ENCODE measurements at places on chromosomes 16 and 17. TPM values are rescaled to one million over a fixed set of nuclear protein-coding genes. Genes with fewer than 3 reads are reported as not detected.
A peak's percentile ranks its signal among the peaks of the same experiment; 100 is the strongest.

DNA sequence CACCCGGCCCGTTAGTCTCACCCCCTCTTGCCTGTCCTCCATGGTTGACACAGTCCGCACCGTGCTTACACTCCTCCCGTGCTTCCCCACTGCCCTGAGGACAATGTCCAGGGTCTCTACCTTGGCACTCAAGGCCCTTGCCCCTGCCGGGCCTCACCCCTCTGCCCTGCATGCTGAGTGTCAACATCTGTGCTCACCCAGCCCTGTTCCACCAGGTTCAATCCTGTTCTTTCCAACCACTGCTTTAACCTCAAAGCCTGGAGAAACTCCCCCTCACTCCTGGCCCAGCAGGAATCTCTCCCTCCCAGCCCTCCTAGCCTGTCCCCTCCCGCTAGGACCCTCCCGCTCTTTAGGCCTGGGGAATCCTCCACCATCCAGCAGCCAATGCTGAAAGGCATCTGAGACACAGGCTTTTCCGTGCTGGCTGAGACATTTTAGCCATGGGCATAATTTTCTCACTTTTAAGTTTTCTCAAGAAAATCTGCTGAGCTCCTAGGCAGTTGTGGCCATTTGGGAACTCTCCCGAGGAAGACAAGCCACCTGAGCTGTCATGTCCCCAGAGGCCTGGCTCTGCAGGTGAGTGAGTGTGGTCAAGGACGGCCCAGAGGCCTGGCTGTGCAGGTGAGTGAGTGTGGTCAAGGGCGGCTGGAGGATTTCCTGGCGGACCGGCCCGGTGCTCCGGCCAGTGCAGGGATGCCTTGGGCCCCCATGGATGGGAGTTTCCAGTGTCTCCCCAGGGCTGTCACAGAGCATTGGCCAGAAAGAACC is 10.8 kb upstream of the P2RX1 start:
- DNase-seq: no peak

DNA sequence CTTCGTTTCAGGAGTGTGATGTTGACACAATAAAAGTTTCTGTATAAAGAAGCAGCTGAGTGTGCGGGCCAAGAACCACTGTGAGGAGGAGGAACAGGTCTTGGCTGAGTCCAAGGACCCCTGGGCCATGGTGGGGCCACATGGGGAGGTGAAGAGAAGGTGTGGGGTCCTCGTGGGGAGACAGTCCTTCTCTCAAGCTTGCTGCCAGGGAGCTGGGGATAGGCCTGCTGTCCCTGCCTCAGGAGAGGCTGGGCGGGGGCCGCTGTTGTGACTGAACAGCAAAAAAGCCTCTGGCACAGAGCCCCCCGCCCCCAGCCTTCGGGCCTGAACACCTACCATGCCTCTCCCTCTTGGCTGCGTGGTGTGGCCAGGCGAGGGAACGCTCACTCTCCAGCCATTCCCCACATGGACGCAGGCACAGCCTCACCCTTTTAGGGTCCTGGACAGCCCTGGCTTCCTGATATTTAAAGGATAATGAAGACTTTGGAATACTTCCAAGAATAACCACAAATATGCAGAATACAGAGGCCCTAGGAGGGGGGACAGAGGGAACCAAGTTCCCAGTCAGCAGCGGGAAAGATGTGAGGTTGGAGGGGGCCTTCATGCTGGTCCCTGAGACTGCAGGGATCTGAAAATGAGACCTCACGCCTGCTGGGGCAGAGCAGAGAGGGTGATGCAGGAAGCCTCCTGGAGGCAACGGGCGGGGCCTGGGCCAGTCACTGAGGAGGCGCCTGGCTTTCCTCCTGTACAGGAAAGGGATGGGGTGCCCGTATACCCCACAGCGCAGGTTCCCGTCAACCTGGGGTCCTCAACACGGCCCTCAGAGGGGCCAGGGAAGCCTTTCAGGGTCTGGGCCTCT is 100.0 kb upstream of the CREBBP start:
- no peak for DNase-seq

DNA sequence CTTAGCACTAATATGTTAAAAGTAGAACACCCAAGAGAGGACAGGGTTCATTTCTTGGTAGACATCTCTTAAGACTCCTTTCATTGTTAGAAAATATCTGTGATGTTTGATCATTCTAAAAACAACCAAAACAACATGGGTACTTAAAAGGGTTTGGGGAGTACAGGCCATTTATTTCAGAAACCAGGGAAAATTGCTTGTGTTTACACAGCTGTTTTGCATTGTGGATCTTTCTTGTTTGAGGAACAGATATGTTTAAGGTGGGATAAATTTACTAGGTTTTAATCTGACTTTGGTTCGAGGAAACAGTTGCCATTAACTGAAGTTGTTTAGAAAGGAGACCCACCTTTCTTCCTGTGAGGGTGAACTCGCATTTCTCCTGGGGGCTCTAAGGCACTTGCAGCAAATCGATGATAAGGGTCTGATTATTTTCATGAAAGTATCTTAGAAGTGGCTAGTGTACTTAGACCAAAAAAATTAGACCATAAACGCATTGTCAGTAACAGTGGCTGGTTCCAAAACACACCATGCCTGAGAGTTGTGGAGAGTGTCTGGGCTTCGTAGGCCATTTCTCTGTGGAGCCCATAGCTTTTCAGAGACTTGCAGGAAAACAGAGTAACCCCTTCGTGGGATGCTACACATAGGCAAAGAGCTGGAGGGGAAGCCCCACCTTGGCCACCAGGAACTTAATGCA is 17.6 kb downstream of the CLUAP1 start:
- no peak for DNase-seq

- no peak for DNase-seq
These were observed 84.8 kb downstream of the CDYL2 start for GRCh38 chr16:80719573-80719972.

GRCh38 chr17:83107656-83108048 is 28.2 kb downstream of the METRNL start:
- no peak for DNase-seq

- DNase-seq: no peak
These were observed 8.2 kb downstream of the CIITA start for GRCh38 chr16:10885246-10885645.

Gene NLRC3
- 0.62 TPM for total RNA-seq

DNA sequence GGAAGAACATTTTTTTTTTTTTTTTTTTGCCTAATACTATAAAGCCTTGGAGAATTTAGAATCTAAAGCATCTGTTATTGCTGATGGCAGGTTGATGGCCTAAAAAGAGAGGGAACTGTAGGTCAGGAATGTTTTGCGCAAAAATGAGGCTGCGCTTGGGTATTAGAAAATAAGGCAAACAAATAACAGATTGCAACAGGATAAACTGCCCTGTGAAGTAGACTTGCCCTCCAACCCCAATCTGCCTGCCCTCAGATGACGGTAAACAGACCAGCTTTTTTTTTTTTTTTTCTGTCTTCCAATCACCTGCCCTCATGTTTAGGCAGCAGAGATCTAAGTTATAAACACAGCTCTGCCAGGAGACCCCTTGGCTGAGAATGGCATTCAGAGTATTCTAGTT is 3.8 kb upstream of the DHX8 start:
- DNase-seq: no peak

DNA sequence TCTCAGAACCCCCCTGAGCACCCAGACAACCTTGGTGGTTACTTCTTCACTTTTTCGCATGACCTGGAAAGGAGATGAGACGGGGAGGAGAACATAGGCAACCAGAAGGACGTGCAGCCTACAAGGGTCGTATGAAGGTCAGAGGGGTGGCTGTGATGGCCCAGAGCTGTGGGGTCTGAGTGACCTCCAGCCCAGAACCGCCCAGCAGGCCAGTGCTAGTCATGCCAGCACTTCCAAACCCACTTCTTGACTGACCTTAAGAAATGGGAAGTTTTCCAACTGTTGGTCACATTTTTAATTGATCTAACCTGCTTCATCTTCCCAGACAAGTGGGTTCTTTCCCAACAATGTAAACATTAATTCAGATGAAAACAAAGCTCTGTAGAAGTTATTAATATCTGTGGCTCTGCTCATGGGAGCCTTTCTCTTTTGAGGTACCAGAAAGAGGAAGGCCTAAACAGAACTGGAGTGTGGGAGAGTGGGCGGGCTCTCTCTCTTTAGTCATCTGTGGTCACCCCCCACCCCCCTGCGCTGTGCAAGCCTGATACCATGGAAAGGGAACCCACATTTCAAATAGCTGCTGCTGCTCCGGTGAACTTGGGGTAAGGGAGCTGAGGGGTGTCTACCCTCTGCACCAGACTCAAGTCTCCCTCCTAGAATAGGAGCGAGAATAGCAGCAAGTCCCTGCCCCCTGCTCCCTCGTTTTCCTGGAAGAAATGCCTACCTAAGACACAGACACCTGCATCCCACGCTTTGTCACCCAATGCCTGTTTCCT is 101.6 kb downstream of the RAB11FIP4 start:
- peak; percentile 20 for DNase-seq

Gene TMC7
- total RNA-seq: 2.8 TPM

Gene KCNJ12
- 3.4 TPM for total RNA-seq

Gene NPIPB12
- total RNA-seq: 13.7 TPM

- DNase-seq: no peak
These were observed 4.5 kb downstream of the SLC26A11 start for GRCh38 chr17:80224683-80225082.

- no peak for DNase-seq
These were observed 10.1 kb downstream of the ACTG1 start for GRCh38 chr17:81502471-81503017.

GRCh38 chr17:71164561-71164960 is 956.3 kb upstream of the SOX9 start:
- no peak for DNase-seq

DNA sequence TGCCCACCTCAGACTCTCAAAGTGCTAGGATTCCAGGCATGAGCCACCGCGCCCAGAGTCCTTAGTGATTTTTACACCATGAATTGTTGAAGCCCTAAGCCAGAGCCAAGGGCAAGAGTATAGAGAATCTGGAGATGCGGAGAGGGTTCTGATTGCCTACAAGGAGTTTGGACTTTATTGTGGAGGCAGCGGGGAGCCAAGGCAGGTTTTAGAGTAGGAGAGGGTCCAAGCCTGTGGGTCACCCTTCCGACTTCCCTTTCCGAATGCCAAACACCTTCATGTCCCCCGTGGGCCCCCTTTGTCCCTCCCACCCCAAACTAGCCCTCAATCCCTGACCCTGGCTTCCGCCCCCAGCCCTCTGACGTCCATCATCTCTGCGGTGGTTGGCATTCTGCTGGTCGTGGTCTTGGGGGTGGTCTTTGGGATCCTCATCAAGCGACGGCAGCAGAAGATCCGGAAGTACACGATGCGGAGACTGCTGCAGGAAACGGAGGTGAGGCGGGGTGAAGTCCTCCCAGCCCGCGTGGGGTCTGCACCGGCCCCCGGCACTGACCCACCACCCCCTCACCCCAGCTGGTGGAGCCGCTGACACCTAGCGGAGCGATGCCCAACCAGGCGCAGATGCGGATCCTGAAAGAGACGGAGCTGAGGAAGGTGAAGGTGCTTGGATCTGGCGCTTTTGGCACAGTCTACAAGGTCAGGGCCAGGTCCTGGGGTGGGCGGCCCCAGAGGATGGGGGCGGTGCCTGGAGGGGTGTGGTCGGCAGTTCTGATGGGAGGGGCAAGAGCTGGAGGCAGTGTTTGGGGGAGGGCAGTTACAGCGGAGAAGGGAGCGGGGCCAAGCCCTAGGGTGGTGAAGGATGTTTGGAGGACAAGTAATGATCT is 7.1 kb downstream of the MIEN1 start:
- DNase-seq: no peak

DNA sequence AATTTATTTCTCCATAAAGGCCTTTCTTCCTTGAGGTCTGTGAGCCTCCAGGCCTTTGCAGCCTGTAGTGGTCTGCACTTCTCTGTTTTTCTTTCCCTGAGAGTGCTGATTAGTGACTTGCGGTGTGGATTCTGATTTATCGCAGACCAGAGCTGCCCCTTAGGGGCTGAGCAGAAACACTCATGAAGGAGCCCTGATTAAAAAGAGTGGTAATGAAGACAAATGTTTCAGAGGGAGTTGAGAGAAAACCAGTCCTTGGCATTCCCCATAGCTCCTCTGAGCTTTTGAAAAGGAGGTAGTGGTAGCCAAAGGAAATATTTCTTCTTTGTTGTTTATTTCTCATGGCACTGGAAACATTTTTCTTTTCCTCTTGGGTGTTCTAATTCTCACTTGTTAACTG is 268.1 kb upstream of the TBX2 start:
- DNase-seq: no peak

Gene CCDC154
- total RNA-seq: 0.16 TPM

DNA sequence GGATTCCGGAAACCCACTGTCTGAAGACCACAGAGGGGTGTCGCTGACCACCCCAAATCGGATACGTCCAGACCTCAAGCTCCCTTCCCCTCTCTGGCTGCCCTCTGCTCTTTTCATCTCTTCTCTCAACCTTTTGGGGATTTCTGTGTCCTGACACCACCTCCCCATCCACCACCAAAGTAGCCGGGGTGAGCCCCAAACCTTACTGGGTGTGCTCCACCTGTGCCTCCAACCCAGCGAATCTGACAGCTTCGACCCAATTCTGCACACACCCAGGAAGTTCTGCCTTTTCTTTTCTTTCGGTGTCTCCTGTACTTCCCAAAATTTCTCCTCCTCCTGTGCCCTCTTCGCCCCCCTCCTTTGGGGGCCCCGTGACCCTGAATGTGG is 534 bp downstream of the KCTD11 start:
- no peak for DNase-seq

- DNase-seq: no peak
These were observed 28.2 kb downstream of the CRAMP1 start for GRCh38 chr16:1640261-1640941.

GRCh38 chr16:67948015-67948414 is 4.1 kb upstream of the LCAT start:
- no peak for DNase-seq

Gene SLC4A1
- total RNA-seq: 5.8 TPM

Gene TERB1
- 0.31 TPM for total RNA-seq

DNA sequence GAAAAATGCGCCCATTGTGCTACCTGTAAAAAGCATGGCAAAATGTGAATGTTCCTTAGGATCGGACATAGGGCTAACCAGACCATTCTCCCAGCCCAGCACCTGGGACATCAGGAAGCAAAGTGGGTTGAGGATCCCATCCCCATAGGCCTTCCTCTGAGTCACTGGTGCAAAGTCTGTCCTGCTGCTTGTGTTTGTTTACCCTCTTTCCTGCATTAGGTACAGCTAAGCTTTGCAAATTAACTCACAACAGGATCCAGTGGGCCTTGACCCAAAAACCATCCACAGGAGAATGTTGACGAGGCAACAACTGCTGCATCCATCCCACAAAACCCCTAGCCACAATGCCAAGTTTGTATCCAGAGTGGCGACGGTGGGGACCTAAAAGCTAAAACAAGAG is 106.2 kb downstream of the GRIN2A start:
- DNase-seq: no peak

Gene CBX8
- total RNA-seq: 8.4 TPM

- no peak for DNase-seq
These were observed 12.2 kb downstream of the CHTF8 start for GRCh38 chr16:69120096-69120664.

DNA sequence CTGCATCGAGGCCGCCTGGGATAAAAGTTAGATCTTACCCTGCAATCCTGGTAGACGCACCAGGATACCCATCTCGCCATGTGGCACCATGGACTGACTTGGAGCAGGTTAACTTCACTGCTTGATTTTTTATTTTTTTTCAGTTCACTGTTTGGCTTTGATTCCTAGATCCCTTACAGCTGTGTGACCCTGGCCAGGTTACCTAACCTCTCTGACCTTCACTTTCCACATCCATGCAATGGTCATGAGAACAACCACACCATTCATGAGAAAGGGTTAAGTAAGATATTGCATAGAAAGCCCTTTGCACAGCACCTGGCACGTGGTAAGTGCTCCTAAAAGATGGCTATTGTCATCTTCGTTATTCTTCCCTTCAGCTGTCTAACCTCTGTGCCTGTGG is 230.5 kb downstream of the SOX9 start:
- no peak for DNase-seq

GRCh38 chr17:9419932-9420453 is 155.6 kb downstream of the STX8 start:
- DNase-seq: no peak

GRCh38 chr17:41528959-41529353 is 848 bp upstream of the KRT19 start:
- DNase-seq: no peak

All from occipital lobe (tissue), 3 donors.